ENCODE measurements at places on chromosomes 3 and 15.

DNA sequence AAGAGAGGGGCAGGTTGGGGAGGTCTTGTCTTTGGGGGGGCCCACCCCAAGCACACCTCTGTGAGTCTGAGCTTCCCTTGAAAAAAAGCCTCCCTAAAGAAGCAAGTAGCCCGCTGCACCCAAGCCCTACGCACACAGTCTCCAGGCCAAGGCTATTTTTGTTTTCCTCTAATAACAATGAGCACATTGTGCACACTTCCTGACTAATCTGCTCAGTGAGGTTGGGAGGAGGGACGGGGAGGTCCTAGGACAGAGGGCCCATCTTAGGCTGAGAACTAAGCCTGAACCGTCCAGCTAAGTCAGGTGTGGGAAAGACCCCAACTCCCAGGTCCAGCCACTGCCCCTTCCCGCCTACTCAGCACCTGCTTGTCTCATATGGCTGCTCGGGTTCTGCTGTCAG lies 87.2 kb downstream of the HMG20A start:
- no peak for DNase-seq

GRCh38 chr15:72481015-72481659 lies 7.0 kb downstream of the ARIH1 start:
- no peak for DNase-seq

DNA sequence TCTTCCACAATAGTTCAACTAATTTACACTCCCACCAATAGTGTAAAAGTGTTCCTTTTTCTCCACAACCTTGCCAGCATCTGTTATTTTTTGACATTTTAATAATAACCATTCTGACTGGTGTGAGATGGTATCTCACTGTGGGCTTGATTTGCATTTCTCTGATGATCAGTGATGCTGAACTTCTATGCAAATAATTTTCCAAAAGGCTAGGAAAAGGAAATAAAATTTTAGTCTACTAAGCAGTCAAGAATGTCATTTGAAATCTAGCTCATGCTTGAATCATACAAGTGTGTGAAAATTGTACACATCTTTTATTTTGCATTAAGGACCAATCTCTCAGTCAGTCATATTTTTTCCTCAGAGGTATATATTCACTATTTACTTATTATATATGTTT lies 101.7 kb upstream of the UBP1 start:
- DNase-seq: no peak

DNA sequence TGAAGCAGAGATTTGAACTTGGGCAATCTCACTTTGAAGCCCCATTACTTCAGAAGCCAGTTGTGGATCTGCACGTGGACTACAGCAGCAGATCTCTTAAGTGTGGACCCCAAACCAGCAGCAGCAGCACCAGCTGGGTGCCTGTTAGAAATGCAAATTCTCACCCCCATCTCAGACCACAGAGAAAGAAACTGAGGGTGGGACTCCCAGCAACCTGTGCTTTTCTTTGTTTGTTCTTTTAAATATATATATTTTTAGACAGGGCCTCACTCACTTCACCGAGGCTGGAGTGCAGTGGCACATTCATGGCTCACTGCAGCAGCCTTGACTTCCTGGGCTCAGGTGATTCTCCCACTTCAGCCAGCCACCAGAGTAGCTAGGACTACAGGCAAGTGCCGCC lies 53.2 kb downstream of the SLTM start:
- no peak for DNase-seq

GRCh38 chr15:99146661-99147060 lies 41.8 kb downstream of the SYNM start:
- DNase-seq: no peak

- no peak for DNase-seq
Measured at GRCh38 chr3:98780343-98780742, 17.2 kb downstream of the ST3GAL6 start.

GRCh38 chr3:46361408-46362283 lies 7.7 kb downstream of the CCR2 start:
- no peak for DNase-seq

DNA sequence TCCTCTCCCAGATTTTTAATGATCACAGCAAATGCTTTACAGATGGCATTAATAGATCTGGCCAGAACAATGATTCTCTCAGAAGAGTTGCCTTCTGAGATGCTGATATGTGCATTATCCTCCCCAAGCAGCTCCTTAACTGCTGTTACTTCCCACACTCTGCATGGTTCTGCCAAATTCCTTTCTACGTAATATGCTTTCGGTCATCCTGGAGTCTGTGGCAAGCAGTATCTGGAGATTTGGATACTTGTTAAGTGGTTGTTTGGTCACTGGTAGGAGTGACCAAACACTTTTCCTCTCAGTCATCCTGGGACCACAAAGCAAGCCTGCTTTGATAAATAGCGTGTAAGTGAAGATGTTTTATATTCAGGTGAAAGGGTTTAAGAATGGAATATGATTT lies 71.1 kb upstream of the CCNL1 start:
- DNase-seq: no peak

DNA sequence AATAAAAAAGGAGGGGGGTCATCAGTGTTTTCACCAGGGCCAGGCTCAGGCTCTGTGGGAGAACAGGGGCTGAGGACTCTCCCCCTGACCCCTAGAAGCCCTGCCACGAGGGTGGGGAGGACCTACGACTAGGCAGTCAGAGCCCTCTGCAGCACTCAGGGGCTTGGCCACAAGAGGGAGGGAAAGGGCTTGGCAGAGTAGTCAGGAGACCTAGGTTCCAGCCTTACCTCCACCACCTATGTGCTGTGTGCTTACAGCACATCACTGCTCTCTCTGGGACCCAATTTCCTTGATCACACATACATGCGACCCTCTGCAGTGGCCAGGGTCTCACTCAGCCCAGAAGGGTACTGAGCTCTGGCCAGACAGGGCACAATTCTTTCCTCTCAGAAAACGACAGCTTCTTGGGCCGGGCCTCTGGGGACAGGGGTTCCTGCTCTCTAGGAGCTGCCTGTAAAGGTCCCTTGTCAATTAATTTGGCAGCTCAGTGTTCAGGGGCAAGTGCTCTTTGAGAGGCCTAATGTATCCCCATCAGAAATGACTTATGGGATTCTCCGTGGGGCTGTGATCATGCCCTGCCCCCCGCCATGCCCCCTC lies 16.4 kb upstream of the SKIC8 start:
- DNase-seq: peak; percentile 24

DNA sequence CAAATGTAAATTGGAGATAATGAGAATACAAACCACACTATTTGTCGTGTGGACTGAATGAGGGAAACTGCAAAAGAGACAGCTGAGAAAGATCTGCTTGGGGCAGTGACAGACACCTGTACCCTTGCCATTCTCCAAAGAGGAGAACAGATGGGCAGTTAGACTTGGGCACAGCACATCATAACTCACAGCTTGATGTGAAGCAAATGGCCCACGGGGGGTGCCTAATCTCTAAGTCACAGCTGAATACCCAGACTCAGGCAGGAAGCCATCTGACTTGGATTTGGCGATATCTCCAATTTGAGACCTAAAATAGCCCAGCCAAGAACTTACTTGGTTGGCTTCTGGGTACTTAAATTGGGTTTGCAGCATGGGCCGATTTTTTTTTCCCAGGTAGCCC lies 10.0 kb upstream of the SLC6A11 start:
- no peak for DNase-seq

- DNase-seq: no peak
Measured at GRCh38 chr15:41957021-41957897, 15.1 kb downstream of the EHD4 start.

GRCh38 chr3:28949580-28949979 lies 331.3 kb upstream of the RBMS3 start:
- no peak for DNase-seq

DNA sequence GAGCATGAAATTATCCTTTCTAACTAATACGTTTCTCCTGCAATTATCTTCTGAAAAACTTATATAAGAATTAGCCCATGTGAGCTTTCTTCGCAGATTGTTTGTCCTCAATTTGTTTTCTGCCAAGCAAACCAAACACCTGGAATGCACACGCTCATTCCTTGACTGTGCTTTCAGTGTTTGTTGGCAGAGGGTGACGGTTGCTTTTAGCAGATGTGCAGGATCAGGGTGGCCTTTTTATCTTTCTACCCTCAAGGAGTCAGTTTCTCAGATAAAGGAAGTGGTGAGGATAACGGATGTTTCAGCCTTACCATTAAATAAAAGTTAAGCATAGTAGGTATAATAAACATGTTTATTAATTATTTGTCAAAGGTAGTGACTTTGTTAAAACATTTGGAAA lies 15.2 kb downstream of the ARPP21 start:
- no peak for DNase-seq

DNA sequence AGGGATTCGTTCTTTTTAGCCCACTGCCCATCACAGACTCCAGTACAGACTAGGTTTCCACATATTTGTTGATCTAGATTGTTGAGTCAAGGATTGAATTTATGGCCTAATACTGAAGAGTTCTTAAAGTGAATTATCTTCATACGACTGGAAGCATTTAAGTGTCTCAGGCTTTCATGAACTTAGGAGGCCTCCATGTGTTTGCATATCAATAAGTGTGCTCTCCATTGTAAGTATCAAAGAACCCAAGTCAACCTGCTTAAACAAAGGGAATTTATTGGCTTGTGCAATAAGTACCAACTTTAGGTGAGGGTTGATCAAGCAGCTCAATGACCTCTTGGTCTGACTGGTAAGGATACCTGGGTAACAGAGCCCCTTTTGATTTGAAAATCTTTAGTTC lies 382.1 kb downstream of the PDCD6IP start:
- no peak for DNase-seq

DNA sequence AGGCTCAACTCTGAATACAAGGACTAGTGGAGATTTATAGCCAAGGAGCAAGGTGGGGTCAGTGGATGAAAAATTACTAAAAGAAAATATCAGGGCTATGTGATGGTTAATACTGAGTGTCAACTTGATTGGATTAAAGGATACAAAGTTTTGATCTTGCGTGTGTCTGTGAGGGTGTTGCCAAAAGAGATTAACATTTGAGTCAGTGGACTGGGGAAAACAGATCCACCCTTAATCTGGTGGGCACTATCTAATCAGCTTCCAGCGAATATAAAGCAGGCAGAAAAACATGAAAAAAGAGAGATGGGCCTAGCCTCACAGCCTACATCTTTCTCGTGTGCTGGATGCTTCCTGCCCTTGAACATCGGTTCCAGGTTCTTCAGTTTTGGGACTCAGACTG lies 14.4 kb upstream of the SENP7 start:
- DNase-seq: no peak

GRCh38 chr3:52507359-52507758 lies 12.2 kb downstream of the STAB1 start:
- no peak for DNase-seq

- DNase-seq: no peak
Measured at GRCh38 chr15:85556618-85556895, 176.2 kb downstream of the AKAP13 start.

DNA sequence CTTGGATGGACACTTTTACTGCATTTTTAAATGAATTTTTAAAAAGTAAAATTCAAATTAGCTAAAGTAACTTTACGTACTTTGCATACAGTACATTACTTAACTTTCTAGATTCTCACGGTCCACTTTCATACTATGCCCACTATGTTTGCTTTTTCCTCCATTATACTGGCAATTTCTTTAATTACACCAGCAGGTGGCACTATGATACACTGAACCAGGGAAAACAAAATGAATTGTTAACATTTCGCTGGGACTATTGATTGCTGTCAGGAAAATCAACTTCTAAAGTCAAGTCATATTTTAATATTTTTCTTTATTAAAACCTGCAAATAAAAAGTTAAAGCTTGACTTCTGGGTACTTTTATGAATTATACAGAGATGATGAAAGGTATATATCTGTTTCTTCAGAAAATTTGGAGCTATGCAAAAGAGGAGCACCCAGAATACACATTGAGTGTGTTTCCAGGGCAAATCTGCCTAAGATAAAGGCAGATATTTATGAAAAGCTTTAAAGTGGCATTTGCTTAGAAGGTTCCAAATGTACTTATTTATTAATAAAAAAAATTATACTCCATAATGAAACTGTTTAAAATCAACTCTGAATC lies 21.8 kb upstream of the POU1F1 start:
- DNase-seq: peak; percentile 1

GRCh38 chr15:72967811-72968530 lies 84.3 kb upstream of the NEO1 start:
- DNase-seq: no peak

GRCh38 chr3:138949445-138950005 lies 2.5 kb downstream of the FOXL2NB start:
- no peak for DNase-seq

DNA sequence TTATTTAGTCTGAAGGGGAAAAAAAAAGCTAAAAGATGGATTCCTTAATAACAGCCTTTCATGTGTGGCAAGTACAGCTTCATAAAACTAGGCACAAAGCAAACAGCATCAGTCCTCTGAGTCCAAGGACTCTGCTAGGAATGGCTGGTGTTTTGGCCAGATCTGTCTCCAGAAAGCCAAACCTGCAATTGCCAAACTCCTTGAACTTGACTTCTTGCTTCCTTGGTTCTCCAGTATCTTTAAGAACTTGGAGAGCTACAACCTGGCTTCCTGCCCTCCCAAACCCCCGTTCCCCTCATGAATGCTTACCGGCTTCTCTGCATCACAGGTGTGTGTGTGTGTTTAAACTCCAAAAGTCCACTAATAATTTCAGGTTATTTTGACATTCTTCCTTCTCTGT lies 1.6 kb upstream of the PLOD2 start:
- DNase-seq: no peak

GRCh38 chr3:170046269-170047132 lies 8.7 kb downstream of the GPR160 start:
- no peak for DNase-seq

GRCh38 chr3:127220497-127220896 lies 27.6 kb downstream of the PRR23E start:
- DNase-seq: no peak

DNA sequence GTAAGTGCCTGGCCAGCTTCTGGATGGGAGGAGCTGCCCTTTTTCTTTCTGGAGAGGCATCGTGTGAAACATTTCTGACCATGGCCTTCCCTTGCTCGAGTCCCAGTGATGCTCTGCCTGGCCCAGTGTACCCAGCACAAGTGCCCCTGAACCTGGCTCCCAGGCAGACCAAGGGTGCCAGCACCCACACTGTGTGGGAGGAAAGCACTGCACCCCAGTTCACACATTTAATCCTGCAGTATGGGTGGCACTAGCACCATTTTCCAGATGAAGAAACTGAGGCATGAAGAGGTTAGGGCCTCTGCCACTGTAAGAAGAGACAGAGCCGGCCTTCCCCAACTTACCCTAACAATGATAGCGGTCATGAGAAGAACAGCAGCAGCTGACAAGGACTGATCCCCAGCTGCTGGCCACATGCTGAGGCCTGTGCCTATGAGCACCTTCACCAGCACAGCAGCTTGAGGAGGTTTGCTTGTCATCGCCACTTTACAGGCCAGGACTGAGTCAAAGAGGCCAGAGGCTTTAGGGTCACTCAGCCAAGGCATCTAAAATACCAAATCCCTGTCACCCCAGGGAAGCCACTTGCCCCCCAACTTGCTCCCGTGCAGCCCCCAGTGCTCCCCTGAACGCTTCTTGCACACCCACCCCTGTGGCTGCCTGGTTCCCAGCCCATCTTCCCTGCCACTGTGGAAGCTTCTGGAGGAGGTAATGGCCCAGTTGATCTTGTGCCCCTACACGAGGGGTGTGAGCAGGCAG lies 15.0 kb downstream of the PRR23E start:
- DNase-seq: no peak
